Activated CD8-positive, alpha-beta memory T cell treated with anti-CD3 and anti-CD28 coated beads for 4 hours (primary cell): ENCODE measurements at places on chromosomes 12 and 14.
A peak's percentile ranks its signal among the peaks of the same experiment; 100 is the strongest.

- DNase-seq = no peak
Measured at GRCh38 chr14:24051789-24052655, at the start of gene CARMIL3. Gene CARMIL3, plus strand, starts transcription at chr14:24052009. Its CDS starts 145 bp downstream, at chr14:24052154.

DNA sequence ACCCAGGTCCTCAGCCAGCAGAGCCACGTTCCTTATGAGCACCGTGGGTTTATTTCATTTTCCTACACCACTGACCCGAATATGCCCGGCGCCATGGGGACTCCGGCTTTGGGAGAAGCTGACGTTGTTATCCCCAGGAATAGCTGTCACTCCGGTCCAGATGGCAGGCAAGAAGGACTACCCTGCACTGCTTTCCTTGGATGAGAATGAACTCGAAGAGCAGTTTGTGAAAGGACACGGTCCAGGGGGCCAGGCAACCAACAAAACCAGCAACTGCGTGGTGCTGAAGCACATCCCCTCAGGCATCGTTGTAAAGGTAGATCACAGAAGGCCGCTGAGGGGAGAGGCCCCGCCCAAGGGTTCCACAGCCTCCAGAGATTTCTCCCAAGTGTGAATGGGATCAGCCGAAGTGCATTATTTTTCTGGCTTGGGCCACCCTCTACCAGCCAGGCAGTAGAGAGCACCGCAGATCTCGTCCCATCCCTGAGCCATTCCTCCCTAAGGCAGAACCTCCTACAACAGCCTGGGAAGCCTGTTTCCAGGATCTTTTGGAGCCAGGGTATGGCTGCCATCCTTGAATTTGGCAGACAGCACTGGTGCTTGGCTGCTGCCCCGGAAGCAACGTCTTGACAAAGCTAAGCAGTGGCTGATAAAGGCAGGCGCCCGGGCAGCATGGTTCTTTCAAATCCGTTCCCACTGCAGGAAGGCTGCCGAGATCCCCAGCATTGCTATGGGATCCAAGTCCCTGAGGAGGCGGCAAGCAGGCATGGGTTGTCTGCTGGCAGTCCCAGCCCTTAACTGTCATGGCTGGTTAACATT is 17.8 kb downstream of the CDK2AP1 start:
- DNase-seq = no peak

GRCh38 chr12:57477710-57478681 is 1.7 kb downstream of the ARHGAP9 start:
- DNase-seq = no peak

DNA sequence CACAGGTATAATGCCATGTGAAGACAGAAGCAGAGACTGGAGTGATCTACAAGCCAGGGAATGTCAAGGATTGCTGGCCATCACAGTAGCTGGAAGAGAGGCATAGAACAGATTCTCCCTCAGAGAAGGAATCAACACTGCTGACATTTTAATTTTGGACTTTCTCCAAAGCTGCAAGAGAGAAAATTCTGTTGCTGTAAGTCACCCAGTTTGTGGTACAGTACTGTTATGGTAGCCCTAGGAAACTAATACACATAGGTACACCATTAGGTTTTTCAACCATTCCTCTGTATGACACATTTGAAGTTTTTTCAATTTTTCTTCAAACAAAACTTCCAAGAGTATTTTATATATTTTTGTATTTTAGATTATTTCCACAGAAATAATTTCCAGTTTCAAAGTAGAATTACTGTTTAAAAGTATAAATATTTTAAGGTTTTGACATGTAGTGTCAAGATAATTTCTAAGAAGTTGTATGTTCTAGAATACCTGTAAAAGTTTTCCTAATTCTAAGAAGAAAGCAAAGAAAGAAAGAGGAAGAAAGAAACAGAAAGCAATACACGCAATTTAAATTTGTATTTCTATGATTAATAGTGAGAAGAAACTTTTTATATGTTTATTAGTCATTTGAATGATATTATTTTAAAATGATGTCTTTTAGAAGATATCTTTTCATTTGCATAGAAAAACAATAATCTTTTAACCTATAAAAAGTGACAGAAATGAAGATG is 64.9 kb upstream of the CATSPERB start:
- DNase-seq = no peak

- peak; percentile 5 for DNase-seq
Measured at GRCh38 chr12:43758247-43758727, 303 bp downstream of the PUS7L start.

- DNase-seq = no peak
Measured at GRCh38 chr14:105383083-105383730, 15.1 kb upstream of the TEX22 start.

GRCh38 chr12:90745211-90745610 is 209.8 kb downstream of the CCER1 start:
- no peak for DNase-seq

DNA sequence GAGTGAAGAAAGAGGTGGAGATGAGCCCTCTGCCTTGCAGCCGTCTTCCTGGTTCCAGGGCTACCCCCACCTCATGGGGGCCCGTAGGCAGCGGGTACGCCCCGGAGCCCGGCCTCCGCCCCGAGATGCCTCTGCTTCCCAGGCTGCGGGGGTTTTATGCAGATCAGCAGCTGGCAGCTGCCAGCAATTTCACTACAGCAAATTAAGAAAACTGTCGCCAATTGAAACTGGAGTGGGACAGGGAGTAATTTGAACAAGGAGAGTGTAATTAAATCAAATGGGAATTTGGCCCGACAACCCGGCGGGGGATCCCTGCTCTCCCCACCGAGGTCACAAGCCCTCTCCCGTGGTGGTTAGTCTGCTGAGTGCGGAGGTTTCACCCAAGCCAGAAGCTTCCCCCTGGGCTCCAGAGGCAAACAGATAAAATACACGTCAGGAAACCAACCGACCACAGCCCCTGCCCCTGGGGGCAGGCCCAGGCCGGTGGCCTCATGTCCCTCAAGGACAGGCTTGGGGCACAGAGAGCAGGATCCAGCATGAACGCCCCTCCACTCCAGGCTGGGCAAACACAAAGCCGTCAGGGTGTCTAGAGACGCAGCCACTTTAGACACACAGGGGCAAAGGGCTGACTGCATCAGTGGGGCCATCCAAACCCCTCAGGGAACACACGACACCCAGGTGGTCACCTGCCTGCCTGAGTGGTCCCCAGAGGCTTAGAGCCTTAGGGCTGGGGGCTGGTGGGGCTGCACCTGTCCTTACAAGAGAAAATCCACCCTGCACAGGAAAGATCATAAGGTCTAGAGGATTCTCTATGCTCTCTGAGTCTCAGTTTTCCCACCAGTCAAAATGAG is 53.8 kb downstream of the TESC start:
- DNase-seq = no peak

GRCh38 chr12:126051611-126052107 is 986.4 kb downstream of the AACS start:
- DNase-seq = no peak

- no peak for DNase-seq
Measured at GRCh38 chr12:47281667-47282171, 202.0 kb upstream of the AMIGO2 start.

- DNase-seq = no peak
Measured at GRCh38 chr12:113252494-113252893, 31.2 kb downstream of the TPCN1 start.

DNA sequence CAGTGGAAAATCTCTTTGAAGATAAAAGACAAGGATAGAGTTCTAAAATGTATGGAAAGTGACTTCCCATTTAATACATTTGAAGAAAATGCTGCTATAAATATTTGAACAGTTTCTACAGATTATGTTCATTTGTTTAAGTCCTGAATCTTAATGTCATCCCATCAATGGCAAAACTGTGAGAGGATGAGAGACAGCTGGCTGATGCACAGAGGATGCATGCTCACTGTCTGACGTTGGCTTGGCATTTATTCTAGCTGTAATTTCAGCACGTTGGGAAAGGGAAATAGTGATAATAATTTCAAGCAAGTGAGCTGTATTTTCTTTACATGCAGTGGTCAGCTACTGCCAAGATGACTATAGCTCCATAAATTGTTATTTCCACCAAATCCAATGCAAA is 40.5 kb downstream of the PPFIA2 start:
- no peak for DNase-seq

DNA sequence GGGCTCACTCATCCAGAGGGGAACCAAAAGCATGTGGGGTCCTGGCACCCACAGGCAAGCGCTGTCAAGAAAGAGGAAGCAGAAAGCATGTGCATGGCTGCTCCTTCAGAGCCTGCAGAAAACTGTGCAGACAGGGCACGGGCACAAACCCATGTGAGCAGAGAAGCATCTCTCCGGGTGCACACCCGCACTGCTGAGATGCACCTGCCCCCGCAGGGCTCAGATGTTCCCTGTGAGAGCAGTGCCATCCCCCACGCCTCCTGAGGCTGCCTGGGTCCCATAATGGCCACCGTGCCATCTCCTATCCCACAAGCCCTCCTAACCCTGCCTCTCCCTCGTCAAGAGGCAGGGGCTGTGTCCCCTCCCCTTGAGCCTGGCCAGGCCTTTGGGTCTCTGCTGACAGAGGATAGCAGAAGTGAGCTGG is 32.3 kb upstream of the INF2 start:
- no peak for DNase-seq

DNA sequence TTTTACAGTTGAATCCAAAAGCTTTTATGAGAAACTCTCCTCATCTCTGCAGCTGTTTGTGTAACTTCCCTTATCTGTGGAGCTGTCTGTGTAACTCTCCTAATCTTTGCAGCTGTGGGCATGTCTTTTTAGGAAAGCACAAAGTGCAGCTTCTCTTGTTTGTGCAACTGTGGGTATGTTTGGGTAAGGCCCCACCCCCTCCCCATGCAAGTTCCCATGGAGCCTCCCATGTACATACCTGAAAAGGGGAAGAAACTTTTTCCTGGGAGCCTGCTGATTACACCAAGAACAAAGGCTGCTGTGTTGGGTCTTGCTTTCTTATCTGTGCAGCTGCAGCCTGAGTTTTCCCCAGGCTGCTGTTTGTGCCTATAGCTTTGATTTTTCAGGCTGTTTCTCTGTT is 42.7 kb upstream of the CDKN3 start:
- no peak for DNase-seq

- no peak for DNase-seq
Measured at GRCh38 chr14:75077794-75078193, 8.4 kb downstream of the ZC2HC1C start.

GRCh38 chr12:99131751-99132199 is 486.7 kb downstream of the APAF1 start:
- no peak for DNase-seq
